LNCaP clone FGC (cell line): ENCODE measurements at places on chromosomes 3 and 15.

GRCh38 chr3:30676424-30677346 is 70.3 kb downstream of the TGFBR2 start:
- no peak for DNase-seq

DNA sequence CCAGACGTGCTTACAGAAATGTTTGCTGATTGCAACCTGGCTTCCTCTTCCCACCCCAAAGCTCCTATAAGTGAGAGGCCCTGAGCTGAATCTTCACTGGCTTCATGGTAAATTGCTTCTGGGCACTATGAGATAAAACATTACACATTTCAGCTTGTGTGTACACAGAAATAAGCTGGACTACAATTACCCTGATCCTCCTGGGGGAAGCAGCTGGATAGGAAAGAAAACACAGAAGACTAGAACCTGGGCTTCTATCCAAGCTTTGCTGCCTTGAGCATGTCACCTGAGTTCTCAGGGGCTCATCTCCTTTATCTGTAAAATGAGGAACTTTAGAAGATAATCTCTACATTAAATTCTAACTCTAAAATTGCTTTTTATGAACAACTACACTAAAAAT is 40.3 kb downstream of the THBS1 start:
- DNase-seq: peak; percentile 75

DNA sequence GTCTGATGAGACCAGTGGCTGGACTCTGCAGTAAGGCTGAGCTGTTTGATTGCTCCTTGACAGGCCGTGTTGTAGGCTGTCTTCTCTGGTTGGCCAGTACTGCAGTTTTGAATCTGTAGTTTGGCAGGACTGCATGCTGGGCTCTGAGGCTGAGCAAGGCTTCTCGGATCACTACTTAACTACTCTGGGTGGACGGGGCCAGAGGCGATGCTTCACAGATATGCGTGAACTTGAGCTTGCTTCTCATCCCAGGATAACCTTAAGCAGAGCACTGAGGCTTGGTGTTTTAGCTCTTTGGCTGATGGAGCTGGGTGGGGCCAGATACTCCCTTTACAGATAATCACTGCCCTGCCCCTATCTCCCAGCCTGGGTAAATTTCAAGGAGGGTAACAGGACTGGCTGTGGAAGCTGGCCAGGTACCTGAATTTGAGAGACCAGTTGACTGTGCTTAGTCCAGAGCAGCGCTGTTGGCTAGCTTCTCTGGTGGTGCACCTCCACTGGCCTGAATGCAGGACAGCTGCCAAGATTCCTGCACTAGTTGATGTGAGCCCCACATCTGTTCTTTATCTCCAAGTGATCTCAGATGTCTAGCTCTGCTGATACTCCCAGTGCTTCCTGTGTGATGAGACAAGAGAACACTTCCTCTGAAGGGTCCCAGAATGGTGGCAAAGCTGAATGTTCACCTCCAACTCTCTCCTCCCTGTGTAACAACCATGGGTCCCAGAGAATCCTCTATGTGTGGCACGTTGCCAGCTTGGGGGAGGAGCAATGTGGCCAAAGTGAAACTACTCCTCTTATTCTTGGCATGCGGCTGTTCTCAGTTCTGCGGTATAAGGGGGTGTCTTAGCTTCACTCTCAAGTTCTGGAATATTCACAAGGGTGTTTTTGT is 37.9 kb downstream of the RPL39L start:
- DNase-seq: peak; percentile 15

- no peak for DNase-seq
These were observed 82.7 kb downstream of the COL8A1 start for GRCh38 chr3:99720985-99721632.

DNA sequence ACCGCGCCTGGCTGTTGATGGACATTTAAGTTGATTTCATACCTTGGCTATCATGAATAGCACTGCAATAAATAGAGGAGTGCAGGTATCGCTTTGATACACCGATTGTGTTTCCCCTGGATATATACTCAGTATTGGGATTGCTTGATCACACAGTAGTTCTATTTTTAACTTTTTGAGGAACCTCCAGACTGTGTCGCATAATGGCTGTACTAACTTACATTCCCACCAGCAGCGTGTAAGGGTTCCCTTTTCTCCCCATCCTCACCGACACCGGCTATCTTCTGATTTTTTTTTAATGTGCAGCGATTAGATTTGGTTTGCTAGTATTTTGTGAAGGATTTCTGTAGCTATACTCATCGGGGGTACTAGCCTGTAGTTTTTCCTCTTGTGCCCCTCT is 16.0 kb downstream of the RUBCN start:
- DNase-seq: no peak

DNA sequence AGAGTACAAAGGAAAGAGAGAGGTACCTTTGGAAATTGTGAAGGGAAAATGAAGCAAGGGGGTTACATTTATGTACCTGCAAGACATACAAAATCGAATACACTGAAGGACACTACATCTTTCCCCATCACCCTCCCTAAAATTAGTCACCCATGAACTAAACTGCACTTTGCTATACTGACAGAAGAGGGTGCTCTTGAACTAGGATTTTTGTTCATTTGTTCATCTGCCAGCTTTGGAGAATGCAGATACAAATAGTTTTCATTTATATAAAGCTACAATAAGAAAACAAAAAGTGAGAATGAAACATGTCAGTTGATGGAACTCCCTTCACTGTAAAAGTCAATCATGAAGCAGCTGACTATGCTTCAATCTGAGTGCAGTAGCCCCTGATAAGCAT is 55.7 kb downstream of the PCCB start:
- DNase-seq: peak; percentile 4

DNA sequence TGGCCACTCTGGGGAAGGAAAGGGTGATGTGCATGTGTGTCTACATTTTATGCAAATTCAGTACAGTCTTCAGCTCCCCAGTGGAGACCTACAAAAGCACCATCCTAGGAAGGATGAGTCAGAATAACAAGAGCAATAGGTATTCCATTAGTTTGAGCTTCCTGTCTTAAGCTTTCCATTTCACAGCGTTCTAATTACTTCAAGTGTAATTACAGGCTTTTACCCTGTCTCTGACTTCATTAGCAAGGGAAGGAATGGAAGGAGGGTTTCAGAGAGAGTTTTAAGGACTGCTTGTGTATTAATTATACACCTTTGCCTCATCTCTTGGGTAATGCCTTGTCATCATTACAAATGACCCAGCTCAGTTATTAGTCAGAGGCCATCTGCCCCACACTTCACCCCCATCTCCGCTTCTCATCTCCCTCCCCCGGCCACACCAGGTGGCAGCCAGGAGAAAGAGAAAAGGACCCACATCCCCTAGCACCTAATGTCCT is 202.8 kb upstream of the MRPL3 start:
- no peak for DNase-seq

DNA sequence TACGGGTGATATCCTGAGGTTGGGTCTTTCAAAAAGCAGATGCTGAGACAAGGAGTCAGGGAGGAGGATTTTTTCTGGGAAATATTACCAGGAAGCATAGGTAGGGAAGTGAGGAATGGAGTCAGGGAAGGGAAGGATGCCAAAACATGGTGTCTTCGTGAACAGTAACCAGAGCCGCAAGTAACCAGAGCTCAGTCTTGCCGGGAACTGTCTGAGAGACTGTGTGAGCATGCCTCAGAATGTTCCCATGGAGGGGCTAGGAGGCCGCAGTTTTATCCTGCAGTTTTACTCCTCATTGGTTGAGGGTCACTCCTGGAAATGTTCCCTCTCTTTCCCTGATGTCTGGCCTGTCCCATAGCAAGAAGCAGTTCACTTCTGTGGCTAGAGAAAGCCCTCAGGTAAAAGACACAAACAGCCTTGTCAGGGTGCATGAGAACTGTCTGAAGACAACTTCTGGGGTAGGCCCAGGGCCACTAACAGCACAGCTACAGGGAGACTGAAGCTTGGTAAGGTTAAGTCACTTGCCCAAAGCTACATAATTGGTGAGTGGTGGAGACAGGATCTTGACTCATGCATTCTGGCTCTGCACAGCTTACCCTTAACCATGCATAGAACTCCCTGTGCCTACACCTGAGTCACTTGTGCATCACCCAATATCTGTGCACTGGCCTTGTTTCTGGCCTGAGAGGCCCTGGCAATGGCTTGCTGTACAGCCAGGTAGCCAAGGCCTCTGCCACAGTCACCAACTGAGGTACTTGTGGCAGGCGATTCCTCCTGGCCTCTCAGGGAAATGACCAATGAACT is 76.3 kb upstream of the FRMD4B start:
- DNase-seq: no peak

DNA sequence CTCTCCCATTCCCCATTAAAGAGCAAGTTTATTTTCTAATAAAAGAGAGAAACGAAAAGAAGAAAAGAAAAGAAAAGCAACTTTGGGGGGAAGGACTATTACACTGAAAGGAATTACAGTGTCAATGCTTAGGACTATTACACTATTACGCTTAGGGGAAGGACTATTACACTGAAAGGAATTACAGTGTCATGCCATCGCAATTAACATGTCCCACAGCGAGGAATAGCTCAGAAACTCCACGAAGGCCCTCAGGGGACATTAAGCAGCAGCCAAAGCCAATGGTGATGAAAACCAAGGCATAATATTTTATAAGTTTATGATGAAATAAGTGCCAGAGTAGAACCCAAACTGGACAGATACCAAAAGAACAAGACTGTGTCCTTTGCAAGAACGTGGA is 22.1 kb upstream of the DET1 start:
- DNase-seq: no peak

DNA sequence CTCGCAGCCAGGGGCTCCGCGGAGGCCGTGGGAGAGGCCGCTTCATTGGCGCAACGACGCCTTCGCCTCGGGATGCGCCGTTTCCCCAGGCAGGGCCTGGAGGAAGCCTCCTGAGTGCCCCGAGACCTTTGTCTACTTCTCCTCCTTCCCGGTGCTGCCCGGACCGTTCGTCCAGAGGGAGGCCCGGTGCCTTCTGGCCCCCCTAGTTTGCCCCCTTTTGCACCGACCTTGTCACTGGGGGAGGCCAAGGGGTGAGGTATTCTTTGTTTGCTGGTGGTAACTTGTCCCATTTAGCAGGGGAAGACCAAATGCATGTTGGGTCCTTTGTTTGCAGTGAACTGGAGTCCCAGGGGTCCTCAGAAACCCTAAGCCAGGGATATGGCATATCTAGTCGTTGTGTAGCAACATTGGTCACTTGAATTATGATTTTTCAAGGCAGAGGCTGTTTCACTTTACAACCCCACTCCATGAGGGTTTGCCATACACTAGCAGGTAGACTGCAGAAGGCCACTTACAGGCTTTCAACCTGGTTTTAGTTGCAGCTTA is 615 bp downstream of the DHX30 start:
- no peak for DNase-seq

DNA sequence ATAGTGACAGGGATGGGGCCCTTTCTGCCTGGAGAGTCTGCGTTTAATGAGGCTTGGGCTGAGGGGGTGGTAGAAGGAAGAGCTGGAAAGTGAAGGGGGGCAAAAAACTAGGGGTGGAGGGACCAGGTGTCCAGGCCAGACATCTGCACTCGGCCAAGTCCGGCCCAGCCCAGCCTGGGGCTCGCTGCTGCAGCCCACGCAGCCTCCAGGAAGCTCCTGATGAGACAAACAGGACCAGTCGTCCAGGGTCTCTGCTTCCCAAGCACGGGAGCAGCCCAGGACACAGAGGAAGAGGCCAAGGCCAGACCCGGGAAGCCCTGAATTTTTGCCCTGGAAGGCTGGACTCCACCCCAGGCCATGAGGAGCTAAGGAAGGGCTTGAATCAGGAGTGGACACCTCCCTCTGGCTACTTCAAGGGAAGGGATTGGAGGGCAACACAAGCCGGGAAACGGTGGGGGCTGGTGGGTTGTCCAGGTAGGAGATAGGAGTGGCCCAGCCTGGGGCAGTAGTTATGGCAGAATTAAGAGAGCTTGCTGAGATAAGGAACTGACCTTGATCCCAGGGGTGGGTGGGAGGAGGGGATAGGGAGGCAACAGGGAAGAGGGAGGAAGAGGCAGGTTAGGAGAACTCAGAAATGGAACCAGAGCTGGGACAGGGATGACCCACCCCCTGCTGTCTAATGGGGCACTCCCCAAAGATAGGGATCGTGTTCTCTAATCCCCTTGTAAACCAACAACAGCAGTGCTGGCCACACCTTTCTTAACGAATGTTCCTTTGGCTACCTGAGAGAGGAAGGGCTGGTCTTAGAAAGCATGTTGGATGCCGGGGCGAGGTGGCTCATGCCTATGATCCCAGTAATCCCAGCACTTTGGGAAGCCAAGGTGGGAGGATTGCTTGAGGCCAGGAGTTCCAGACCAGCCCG is 89.5 kb downstream of the ANP32A start:
- DNase-seq: no peak

DNA sequence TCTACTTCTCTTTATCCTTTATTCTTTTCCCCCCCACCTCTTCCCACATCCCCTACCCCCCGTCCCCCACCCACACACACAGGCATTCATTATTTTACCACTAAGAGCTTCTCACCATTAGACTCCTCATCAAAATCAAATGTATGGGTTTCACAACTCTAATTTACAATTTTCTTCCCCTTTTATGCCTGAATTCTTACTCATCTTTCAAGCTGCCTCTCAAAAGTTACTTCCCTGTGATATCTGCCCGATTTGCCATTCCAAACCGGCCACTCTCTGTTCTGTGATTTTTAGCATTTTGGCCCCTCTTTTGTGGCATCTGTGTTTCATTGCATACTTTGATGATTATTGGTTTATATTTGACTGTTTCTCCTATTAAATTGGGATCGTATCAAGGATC is 42.2 kb downstream of the SLC9A9 start:
- DNase-seq: no peak

- DNase-seq: no peak
These were observed 38.6 kb downstream of the UMPS start for GRCh38 chr3:124768812-124769211.

GRCh38 chr3:112289011-112289410 is 5.0 kb downstream of the SLC9C1 start:
- DNase-seq: no peak
